Right renal cortex interstitium (tissue), 3 donors: ENCODE measurements at places on chromosomes 7 and 10.

- DNase-seq: no peak
These were observed 113.7 kb downstream of the RAB11FIP2 start for GRCh38 chr10:117933036-117933435.

GRCh38 chr10:131933016-131933695 is 32.3 kb downstream of the PPP2R2D start:
- DNase-seq: no peak

GRCh38 chr10:67697724-67698131 is 1.7 kb upstream of the CTNNA3 start:
- peak; percentile 32 for DNase-seq

- no peak for DNase-seq
These were observed 489 bp downstream of the MAP3K8 start for GRCh38 chr10:30434273-30435072.

GRCh38 chr7:54591404-54592386 is 49.5 kb downstream of the VSTM2A start:
- no peak for DNase-seq

GRCh38 chr7:121366852-121367431 is 29.2 kb downstream of the FAM3C start:
- no peak for DNase-seq

DNA sequence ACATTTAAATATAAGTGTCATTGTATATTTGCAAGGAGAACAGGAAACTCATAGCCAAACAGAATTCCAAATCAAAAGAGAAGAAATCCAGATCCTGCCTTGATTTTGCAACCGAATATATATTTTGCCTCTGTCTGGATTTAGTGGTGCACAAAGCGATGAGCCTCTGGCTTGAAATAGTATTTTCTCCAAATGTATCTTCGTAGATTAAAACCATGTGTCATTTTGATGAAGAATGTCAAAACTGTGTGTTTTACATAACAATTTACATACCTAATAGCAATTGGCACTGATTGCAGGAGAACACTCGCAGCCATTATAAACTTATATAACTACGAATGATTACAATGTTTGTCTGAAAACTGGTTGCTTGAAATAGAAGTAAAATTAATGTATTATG is 156.4 kb downstream of the ARID5B start:
- DNase-seq: no peak

DNA sequence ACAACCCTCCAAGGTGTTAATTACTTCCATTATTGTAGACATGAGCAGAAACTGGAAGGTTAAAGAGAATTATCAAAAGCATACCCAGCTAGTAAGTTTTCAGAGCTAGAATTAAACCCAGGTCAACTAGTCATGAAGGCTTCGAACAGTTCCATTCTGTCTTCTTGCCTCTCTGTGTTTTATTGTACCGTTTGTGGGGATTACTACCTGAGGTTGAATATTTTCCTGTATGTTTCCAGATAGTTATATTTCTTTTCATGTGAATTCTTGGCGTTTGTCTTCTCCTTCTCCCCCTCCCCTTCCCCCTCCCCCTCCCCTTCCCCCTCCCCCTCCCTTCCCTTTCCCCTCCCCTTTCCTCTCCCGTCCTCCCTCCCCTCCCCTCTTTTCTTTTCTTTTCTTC is 218.0 kb upstream of the GALNT17 start:
- DNase-seq: no peak

GRCh38 chr10:113410618-113411017 is 142.2 kb upstream of the HABP2 start:
- DNase-seq: no peak

- DNase-seq: no peak
These were observed 78.5 kb downstream of the RBM33 start for GRCh38 chr7:155722936-155723335.

GRCh38 chr10:95756041-95756761 is at the start of gene ENTPD1:
ENTPD1 (plus strand) TSS chr10:95756163; CDS start chr10:95756240, 77 bp downstream.
- peak; percentile 23 for DNase-seq

DNA sequence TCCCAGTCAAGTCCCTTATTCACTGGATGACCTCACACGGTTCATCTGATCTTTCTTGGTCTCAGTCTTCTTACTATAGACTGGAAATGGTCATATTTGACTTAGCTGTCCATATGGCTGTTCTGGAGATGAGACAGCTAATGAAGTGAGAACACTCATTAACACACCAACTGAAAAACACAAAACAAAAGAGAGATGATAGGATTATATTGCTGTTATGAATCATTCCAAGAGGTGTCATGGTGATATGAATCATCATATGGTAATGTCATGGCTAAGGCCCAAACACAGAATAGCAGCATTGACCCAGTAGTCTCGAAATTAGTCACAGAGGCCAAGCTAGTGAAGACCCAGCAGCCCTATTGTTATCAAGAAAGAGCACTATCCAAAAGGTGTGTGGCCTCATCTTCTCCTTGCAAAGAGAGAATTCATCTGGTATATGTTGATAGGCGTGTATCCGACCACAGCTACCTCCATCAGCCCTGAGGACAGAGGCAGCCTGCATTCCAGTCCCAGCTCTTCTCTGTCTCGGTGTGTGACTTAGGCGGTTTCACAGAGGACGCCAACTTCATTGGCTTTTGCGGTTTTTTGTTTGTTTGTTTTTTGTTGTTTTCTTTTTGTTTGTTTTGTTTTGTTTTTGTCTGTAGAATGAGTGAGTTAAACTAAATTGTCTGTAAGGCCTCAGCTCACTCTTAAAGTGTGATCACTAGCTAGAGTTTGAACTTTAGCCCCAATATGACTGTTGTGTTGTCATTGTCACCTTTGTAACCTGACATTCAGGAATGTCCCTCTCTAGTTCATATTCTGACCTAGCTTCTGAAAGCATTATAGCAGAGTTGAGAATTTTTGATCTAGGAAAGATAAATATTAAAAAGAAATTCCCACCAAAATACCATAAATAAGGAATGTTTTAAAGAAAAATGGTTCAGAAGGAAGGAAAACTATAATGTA is 97.4 kb upstream of the PDCD4 start:
- no peak for DNase-seq

- no peak for DNase-seq
These were observed 101.6 kb upstream of the FAM171A1 start for GRCh38 chr10:15472431-15473395.

- DNase-seq: no peak
These were observed 82.6 kb upstream of the ZMIZ1 start for GRCh38 chr10:78985973-78986818.

DNA sequence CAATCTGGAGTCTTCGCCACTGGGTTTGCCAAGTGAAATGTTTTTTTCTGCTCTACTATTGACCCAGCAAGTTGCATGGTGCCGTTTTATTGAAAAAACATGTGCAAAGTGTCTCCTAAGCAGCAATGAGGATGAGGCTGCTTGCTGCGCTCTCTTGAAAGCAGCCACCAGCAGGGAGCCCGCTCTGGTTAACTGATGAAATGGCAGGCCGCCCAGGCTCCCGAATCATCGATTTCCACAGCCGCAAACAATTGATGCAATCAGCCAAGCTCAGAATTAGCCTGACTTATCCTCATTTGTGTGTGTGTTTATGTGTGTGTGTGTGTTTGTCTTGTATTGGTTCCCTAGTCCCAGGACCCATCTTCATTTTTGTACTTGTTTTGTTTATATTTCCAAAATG is 22.2 kb upstream of the LYZL1 start:
- DNase-seq: no peak

GRCh38 chr10:87093632-87094372 is 841 bp downstream of the GLUD1 start:
- no peak for DNase-seq

- DNase-seq: no peak
These were observed 349.5 kb upstream of the ZNF32 start for GRCh38 chr10:43998021-43998809.

GRCh38 chr7:47416492-47417480 is 165.1 kb downstream of the TNS3 start:
- DNase-seq: no peak

GRCh38 chr7:104901240-104901619 is 112.8 kb upstream of the KMT2E start:
- no peak for DNase-seq

GRCh38 chr7:5557920-5558401 is 134.3 kb upstream of the TNRC18 start:
- DNase-seq: no peak

DNA sequence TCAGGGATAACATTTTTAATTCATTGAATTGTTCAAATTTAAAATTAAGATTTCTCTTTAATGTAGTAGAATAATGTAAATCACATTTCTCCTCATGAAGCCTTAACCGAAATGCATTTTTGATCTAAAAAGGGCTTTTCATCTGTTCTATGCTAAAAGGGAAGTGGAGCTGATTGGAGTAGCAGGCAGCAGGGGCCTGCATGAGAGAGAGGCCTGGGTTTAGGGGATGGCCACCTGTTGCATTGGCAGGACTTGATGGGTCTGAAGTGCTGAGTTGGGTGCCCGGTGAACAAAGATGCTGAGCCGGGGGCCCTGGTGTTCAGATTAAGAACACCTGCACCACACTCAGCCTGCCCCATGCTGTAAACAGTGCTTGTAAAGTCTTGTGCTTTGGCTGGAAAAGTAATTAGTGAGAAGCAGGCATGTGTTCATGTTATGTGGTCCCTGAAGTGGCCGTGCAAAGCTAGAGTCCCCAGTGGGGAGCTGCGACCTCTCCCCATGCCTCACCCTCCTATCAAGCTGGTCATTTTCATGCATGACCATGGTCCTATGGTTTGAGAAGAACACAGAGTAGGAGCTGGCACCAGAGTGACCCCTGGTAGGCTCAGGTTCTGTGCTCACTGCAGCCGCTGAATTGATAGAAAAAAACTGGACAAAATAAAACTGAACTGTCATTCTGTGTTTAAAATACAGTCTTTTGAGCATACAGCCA is 124.3 kb downstream of the ADCY1 start:
- DNase-seq: no peak

GRCh38 chr10:48254750-48255512 is 19.6 kb downstream of the FRMPD2 start:
- no peak for DNase-seq

DNA sequence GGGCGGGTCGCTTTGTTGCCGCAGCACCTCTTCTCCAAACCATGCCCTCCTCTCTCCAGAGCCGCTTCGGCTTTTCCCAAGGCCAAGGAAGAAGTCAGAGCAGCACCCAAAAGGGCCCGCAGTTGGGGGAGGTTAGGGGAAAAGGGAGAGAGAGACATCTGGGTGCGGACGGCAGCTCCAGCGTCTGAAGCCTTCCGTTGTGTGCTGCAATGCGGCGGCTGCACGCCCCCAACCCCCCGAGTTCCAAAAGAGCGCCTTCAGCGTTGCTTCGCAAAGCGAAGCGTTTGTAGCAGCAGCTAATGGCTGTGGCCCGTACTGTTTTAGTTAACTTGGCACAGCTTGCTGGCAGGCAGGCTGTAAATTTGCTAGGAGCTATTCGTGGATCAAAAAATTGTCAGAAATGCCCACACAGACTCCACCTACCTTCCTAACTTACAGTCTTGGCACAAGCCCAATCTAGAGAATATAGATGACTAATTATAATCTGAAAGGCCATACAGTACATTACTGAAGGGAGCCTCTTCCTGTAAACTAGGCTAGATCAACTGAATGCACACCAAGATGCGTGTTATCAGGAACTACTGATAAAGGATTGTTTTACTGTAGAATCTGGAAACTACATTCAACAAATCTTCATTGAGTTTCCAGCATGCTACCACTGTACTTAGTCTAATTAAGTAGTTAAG is 1.1 kb upstream of the KBTBD2 start:
- peak; percentile 59 for DNase-seq

DNA sequence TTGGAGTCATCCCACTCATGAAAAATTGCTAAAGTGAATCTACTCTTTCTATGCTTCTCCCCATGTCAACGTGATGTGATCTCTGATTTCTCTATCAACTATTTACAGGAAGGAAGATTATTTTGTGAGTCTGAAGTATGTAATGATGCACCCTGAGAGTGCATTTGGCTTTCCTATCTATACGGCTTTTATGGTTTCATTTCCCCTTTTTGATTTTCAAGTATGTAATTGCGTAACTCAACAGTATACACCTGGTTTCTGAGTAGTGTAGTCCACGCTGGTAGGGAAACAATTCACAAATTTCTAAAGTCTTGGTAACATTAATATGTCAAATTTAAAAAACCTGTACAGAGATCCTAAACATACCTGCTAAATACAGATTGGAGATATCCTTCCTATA is 194.7 kb upstream of the SEMA3A start:
- DNase-seq: no peak

- no peak for DNase-seq
These were observed 39.5 kb downstream of the TACR2 start for GRCh38 chr10:69377191-69377590.

DNA sequence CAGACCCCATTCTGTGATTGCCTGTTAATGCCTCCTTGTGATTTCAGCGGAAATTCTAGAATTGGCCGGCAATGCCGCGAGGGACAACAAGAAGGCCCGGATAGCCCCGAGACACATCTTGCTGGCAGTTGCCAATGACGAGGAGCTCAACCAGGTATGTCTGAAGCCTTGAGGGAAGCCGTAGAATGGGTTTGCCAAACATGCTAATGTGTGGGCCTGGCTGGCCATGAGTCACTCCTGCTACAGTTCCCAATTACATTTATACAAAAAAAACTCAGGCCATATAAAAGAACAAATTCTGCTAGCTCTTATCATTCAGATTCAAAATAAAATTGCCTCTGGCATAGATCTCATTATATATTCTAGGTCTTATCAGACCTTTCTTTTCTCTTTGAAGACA is 37.4 kb downstream of the MACROH2A2 start:
- DNase-seq: no peak

DNA sequence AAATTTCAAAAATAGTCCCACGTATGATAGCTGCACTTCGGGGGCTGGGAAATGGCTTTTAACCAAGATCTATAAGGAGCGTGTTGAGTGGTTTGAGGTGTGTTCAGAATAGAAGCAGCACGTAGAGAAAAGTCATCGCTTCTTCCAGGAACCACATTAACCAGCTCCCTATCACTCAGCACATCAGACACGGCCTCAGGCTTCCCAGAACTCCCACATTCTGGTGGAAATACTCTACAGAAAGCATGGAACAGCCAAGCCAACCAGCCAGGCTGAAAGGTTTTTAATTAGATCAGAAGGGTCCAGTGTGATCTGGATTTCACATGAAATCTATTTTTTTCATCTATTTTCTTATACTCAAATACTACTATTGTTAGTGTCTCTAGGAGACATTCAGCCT is 231.5 kb upstream of the NRP1 start:
- no peak for DNase-seq

DNA sequence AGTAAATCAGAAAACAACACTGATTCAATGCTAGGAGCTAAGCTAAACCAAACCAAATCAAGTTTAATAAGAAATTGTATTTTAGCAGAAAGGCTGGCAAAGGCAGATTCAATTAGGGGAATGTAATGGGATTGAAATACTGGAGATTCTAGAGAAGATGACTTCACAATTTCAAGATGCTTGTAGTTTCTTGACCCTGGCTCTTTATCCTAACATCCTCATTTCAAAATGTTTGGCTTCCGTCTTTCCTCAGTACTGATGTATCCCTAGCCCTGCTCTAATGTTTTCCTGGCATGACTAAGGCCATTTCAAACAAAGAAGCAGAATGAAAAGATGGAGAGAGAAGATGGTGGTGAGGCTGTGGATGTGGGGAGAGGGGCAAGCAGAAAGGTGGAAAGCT is 2.7 kb upstream of the JCAD start:
- DNase-seq: no peak

- no peak for DNase-seq
These were observed 22.4 kb upstream of the IFIT2 start for GRCh38 chr10:89279421-89279869.
